ENCODE measurements at places on chromosomes 5 and 9. TPM values are rescaled to one million over a fixed set of nuclear protein-coding genes. Genes with fewer than 3 reads are reported as not detected.
A peak's percentile ranks its signal among the peaks of the same experiment; 100 is the strongest.

- H3K36me3 ChIP-seq, result no peaks in the 10 kb centered on the region
- H3K4me1 ChIP-seq, result peaks cover 40% of the 10 kb centered on the region
- H3K4me3 ChIP-seq, result no peak overlapping the region
- DNase-seq, result no peak
- H3K27ac ChIP-seq, result peak overlapping the region; percentile 93
Observed at GRCh38 chr5:4735261-4735660, 404.9 kb upstream of the ADAMTS16 start.

PLCXD3 gene
- 0.93 TPM for total RNA-seq

SLC34A3 gene
- total RNA-seq, result not detected

DNA sequence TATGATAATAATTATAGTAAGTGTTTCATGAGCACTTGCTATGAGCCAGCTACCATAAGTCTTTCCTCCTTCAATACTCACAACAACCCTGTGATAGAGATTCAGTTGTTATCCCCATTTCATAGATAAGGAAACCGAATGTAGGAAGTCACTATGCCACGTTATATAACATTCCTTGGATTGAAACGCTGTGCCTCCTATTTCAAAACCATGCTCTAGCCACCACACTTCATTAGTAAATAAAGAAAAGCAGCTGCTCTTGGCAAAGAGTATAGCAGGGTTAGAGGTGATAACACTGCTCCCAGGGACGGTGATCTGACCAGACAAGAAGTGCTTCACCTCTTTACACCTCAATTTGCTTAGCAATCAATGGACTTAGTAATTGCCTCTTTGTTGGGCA, 5.5 kb downstream of the ADAMTS12 start:
- no peak overlapping the region for H3K4me3 ChIP-seq
- no peaks in the 10 kb centered on the region for H3K36me3 ChIP-seq
- H3K4me1 ChIP-seq, result no peaks in the 10 kb centered on the region
- H3K27me3 ChIP-seq, result peaks cover 2% of the 10 kb centered on the region
- no peak for DNase-seq

CRB2 gene
- total RNA-seq, result 6.8 TPM

PLPP7 gene
- total RNA-seq, result 17.3 TPM

PDE6A gene
- total RNA-seq, result not detected

DNA sequence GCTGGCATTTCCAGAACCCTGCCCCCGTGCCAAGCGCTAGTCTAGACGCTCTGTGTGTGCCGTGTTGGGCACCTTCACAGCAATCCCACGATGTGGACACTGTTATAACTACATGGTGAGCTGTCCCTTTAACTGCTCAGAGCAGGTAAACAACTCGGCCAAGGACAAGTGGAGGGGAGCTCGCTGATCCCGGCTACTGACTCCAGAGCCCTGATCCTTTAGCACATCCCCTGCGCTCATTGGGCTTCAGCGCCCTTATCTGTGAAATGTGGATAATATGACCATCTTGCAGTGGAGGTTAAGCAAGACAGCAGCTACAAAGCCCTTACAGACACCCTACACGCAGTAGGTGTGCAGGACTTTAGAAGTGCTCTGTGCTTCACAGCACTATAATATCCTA, 16.5 kb downstream of the ORM2 start:
- no peak overlapping the region for H3K4me3 ChIP-seq
- H3K4me1 ChIP-seq, result peaks cover 13% of the 10 kb centered on the region
- DNase-seq, result no peak
- H3K27ac ChIP-seq, result no peak overlapping the region

DNA sequence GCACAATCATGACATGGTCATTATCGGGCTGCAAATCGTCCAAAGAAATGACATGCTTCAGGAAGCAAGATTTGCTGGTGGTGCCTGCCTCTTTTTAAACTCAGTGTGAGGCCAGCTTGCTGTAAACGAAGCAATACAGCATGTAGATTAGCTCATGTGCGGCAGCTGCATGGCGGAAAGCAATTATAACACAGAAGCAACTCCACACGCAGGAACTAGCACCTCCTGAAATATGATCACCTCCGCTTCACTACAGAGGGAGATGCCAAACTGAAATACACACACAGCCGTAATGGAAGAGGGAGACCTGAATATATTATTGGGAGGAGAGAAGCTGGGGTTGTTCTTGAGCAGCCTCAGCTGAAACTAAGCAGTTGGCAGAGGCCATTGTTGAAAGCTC, 312.5 kb downstream of the PSAT1 start:
- peaks cover 22% of the 10 kb centered on the region for H3K4me1 ChIP-seq
- peak overlapping the region; percentile 83 for H3K27ac ChIP-seq
- no peak overlapping the region for H3K4me3 ChIP-seq
- no peak for DNase-seq
- peaks cover 2% of the 10 kb centered on the region for H3K27me3 ChIP-seq

DNA sequence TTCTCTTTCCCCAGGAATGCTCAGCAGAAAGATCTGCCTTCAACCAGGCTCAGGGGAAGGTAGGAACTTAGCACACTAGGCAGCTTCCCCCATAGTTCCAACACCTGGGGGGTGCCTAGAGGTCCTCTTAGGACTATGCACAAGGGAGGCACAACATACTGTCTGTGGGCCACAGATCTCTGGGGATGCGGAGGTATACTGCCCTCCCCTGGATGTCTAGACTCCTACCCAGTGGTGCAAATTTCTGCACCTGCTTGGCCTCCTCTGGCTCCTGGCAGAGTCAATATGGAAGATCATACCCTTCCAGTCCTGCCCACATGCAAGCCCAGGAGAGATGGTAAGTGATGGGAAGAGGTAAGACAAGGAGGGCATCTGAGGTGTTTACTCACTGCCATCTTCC, 247.5 kb upstream of the DAPK1 start:
- no peak overlapping the region for H3K27ac ChIP-seq
- H3K4me3 ChIP-seq, result no peak overlapping the region
- no peaks in the 10 kb centered on the region for H3K36me3 ChIP-seq
- H3K27me3 ChIP-seq, result no peaks in the 10 kb centered on the region
- no peak for DNase-seq

- H3K4me1 ChIP-seq, result peaks cover 33% of the 10 kb centered on the region
- DNase-seq, result no peak
- H3K36me3 ChIP-seq, result no peaks in the 10 kb centered on the region
Observed at GRCh38 chr5:176397736-176398420, 9.3 kb downstream of the HIGD2A start.

- no peaks in the 10 kb centered on the region for H3K4me1 ChIP-seq
- H3K27ac ChIP-seq, result no peak overlapping the region
- H3K27me3 ChIP-seq, result no peaks in the 10 kb centered on the region
- no peak overlapping the region for H3K4me3 ChIP-seq
- no peaks in the 10 kb centered on the region for H3K36me3 ChIP-seq
Observed at GRCh38 chr5:59471463-59471862, 422.1 kb downstream of the PDE4D start.

- H3K27ac ChIP-seq, result peak overlapping the region; percentile 91
- peaks cover 12% of the 10 kb centered on the region for H3K36me3 ChIP-seq
Observed at GRCh38 chr9:92055624-92056023, 59.6 kb downstream of the SPTLC1 start.

TENT4A gene
- total RNA-seq, result 23.7 TPM

DNA sequence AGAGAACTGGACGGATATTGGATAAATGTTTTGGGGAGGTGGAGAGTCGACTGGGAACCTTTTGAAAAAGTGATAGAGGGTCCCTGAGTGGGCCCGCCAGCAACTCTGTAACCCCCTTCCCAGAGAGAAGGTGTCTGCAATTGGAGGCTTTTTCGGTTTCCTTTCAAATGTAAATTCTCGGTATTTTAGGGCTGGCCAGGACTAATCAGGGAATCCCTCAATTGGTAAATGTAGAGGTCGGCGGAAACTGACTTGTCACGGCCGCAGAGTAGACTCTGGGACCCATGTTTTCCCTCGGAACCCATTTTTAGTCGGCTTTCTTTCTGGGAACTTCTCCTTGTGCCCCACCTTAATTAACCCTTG, 524 bp downstream of the CCNB1 start:
- H3K36me3 ChIP-seq, result no peaks in the 10 kb centered on the region
- H3K27me3 ChIP-seq, result no peaks in the 10 kb centered on the region
- peaks cover 1% of the 10 kb centered on the region for H3K4me1 ChIP-seq
- H3K4me3 ChIP-seq, result peak overlapping the region; percentile 95
- peak overlapping the region; percentile 72 for H3K27ac ChIP-seq

GRCh38 chr5:178642351-178642909, 15.6 kb upstream of the CLK4 start:
- no peaks in the 10 kb centered on the region for H3K4me1 ChIP-seq
- no peak overlapping the region for H3K27ac ChIP-seq
- no peak overlapping the region for H3K4me3 ChIP-seq
- DNase-seq, result no peak

DNA sequence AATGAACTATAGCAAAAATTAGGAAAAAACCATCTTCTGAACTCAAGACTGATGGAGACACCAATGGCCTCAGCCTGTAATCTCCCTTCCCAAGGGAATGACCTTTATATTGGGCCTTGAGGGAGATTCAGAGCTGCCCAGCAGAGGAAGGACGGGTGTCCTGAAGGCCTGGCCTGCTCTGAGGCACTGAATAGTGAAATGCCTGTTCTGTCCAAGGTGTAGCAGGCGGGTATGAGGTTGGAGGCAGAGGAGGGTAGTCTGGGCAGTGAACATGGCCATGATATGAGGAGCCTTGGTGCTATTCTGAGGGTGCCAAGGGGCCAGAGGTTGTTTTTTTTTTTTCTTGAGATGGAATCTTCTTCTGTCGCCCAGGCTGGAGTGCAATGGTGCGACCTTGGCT, 25.0 kb downstream of the PSD2 start:
- H3K27me3 ChIP-seq, result peaks cover 16% of the 10 kb centered on the region
- H3K36me3 ChIP-seq, result peaks cover 5% of the 10 kb centered on the region
- no peaks in the 10 kb centered on the region for H3K4me1 ChIP-seq
- H3K4me3 ChIP-seq, result no peak overlapping the region

ATP10B gene
- not detected for total RNA-seq

DNA sequence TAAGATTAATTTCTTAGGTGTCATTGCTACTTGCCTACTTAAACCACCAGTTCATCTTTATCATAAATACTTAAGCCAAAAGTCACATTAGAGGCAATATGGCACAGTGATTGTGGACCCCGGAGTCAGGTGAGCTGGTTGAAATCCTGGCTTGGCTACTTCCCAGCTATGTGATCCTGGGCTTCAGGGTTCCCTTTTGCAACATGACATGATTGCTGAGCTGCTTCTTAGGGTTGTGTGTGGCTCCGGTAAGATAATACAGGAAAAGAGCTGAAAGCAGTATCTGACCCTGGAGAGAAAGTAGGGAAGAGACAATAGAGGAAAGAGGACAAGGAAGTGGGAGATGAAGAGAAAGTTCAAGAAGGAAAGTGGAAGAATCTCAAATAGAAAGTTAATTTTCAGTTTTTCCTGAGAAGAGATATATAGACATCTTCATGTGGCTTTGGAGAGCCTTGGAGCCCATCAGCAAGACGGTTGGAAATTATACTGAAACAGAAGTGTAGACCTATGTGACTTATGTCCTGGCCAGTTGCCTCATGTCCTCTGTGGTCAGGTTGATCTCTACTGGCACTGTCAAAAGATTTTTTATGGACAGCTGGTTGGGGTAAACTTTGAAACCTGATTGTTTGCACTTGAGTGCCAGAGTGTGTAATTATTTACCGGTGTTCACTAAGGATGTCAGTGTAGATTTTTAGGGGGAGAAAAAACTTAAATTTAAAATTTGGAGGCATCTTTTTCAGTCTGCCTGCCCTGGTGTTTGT, 93.2 kb downstream of the GHR start:
- no peak overlapping the region for H3K27ac ChIP-seq
- H3K4me1 ChIP-seq, result no peaks in the 10 kb centered on the region
- no peaks in the 10 kb centered on the region for H3K36me3 ChIP-seq
- H3K27me3 ChIP-seq, result no peaks in the 10 kb centered on the region
- no peak overlapping the region for H3K4me3 ChIP-seq

- H3K4me3 ChIP-seq, result no peak overlapping the region
- H3K4me1 ChIP-seq, result peaks cover 3% of the 10 kb centered on the region
- no peaks in the 10 kb centered on the region for H3K36me3 ChIP-seq
- H3K27ac ChIP-seq, result no peak overlapping the region
Observed at GRCh38 chr5:1244976-1245375, 19.8 kb downstream of the SLC6A18 start.

DNA sequence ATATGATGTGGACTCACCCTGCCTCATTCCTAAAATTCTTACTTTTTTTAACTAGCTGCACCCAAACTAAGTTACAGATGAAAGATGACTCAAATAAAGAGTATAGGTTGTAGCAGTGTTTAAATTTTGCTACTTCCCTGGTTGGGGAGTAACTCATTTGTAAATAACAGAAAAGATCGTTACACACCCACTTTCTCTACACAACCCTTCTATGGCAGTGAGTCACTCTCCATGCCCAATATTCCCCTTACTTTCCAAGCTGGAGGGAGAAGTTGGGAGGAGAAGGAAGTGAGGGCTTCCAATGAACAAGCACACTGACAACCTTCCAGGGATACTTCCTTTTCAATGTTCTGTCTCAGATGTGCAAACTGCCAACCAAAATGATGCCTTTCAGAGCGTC, 1.9 kb downstream of the RASEF start:
- H3K4me1 ChIP-seq, result no peaks in the 10 kb centered on the region
- no peak overlapping the region for H3K4me3 ChIP-seq
- H3K27ac ChIP-seq, result no peak overlapping the region
- no peak for DNase-seq
- H3K27me3 ChIP-seq, result peaks cover 12% of the 10 kb centered on the region

STKLD1 gene
- 2.6 TPM for total RNA-seq

MYMK gene
- total RNA-seq, result not detected

DNA sequence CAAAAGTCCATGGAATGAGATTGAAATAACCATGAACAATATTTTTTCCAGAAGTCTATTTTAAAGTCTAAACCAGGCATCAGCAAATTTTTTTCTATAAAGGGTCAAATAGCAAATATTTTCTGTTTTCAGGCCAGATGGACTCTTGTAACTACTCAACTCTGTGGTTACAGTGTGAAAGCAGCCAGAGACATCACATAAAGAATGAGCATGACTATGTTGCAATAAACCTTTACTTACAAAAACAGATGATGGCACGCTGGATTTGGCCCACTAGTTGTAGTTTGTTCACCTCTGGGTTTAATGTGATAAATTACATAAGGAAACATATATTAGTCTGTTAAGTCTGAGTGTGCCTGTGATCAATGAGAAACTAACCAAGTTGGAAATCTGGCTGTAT, 319.2 kb downstream of the TRPM3 start:
- H3K36me3 ChIP-seq, result no peaks in the 10 kb centered on the region
- no peak overlapping the region for H3K27ac ChIP-seq
- no peak for DNase-seq
- peaks cover 4% of the 10 kb centered on the region for H3K4me1 ChIP-seq
- H3K27me3 ChIP-seq, result no peaks in the 10 kb centered on the region

NUDT12 gene
- 10.9 TPM for total RNA-seq

EGFL7 gene
- total RNA-seq, result 8.1 TPM

ECM2 gene
- 0.20 TPM for total RNA-seq

DNA sequence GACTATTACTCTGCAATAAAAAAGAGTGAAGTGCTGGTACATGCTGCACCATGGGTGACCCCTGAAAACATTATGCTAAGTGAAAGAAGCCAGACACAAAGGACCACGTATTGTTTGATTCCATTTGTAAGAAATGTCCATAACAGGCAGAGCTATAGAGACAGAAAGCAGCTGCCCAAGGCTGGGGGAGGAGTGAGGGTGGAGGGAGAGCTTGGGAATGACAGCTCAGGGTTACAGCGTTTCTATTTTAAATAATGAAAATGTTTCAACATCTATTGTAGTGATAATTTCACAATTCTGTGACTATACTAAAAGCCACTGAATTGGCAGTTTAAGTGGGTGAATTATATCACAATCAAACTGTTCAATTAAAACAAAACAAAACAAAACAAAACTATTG, 81.7 kb downstream of the MYO10 start:
- no peak overlapping the region for H3K27ac ChIP-seq
- no peaks in the 10 kb centered on the region for H3K36me3 ChIP-seq
- peaks cover 12% of the 10 kb centered on the region for H3K27me3 ChIP-seq
- H3K4me3 ChIP-seq, result no peak overlapping the region
- DNase-seq, result no peak
